ENCODE measurements at places on chromosomes 1 and 21.

DNA sequence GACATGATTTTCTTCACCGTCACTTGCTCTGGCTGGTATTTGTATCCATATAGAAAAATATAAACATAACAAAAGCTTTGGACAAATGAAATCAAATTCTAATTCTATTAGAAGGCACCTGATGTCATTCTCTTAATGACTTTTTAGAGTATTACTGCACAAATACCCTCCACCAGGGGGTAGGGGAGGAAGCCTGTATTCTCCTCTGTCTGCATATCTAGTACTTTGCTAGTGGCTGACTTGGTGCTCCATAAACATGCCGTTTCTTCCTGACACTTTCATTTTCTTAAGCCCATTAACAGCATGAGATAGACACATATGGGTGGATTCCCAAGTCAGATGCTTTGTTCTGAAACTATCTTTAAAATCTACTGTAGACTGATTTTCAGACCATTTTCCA is 20.6 kb upstream of the KCNJ15 start:
- H3K27ac ChIP-seq: no peak overlapping the region
- H3K27me3 ChIP-seq: no peaks in the 10 kb centered on the region
- no peaks in the 10 kb centered on the region for H3K36me3 ChIP-seq
- DNase-seq: no peak

DNA sequence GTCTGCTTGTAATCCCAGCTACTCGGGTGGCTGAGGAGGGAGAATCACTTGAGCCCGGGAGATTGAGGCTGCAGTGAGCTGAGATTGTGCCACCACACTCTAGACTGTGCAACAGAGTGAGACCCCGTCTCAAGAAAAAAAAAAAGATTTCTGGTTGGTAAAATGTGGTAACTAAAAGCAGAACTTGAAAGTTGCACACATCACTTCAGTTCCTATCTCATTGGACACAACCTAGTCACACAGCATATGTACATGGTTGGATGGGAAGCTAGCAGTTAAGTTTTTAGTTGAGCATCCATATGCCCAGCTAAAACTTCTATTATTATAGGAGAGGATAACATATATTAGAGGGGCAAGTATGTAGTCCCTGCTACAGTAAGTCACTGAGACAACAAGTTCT is 22.1 kb downstream of the BCAS2 start:
- no peaks in the 10 kb centered on the region for H3K27me3 ChIP-seq
- H3K27ac ChIP-seq: no peak overlapping the region
- no peak overlapping the region for H3K4me3 ChIP-seq
- DNase-seq: no peak
- H3K36me3 ChIP-seq: no peaks in the 10 kb centered on the region

DNA sequence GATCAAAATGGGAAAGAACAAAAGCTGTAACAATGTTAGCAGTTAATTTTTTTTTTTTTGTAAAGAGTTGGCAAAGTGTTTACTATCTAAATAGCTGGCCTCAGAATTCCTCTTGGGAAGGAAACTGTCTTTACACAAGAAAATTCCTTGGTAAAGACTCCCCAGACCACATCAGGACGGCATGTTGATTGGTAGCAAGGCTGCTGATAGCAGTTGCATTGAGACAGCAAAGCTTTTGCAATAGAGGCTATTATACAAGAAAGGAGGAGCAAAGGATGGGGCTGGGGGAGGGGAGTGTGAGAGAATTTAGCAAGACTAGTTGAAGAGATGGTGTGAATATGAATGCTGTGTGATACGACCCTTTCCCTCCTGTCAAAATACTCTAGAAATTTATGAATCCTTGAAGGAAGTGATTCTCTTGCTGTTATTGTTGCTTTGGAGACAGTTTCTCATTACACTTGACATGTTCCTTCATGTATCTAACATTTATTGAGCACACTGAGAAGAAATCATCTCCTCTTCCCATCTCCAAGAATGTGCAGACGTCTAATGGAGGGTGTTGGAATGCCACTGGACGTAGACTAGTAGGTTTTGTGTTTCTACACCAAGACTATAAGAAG is 355.6 kb downstream of the SIPA1L2 start:
- DNase-seq: no peak
- no peaks in the 10 kb centered on the region for H3K4me1 ChIP-seq
- H3K27ac ChIP-seq: no peak overlapping the region
- no peak overlapping the region for H3K4me3 ChIP-seq
- H3K27me3 ChIP-seq: no peaks in the 10 kb centered on the region

DNA sequence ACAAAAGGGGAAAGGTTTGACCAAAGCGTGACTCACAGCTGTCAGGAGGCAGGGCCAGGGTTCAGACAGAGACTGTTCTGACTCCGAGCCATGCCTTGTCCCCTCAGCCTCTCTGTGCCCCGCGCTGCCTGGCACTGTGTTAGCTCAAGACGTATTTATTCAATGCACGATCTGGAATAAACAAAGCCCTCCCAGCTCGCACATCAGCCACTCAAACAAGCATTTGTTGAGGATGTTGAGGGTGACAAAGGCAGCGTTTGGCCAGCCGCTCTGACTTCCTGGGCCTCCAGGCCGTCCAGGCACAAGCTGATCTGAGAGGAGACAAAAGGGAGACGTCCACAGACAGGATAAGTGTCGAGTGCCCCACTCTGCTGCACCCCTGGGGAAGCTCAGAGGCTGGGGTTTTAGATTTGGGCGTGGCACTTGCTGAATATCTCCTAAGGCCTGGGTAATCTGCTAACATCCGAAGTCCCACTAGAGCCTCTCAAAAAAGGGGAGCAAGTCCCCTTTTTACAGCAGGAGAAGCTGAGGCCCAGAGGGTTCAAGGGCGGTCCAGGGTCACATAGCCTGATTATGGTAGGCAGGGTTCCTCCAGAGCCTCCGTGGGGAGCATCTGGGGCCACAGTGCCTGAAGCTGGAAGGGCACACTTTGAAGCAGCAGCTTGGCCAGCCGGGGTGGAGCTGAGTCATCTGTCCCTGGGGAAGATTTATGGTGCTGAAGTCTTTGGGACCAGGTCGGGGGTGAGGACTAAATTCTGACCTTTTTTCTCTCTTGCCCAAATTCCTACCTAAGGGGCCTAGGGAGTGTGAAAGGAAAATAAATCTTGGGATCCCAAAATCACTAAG is 95.9 kb downstream of the SPSB1 start:
- no peaks in the 10 kb centered on the region for H3K27me3 ChIP-seq
- H3K4me3 ChIP-seq: no peak overlapping the region
- H3K27ac ChIP-seq: peak overlapping the region; percentile 45
- H3K36me3 ChIP-seq: no peaks in the 10 kb centered on the region
- H3K4me1 ChIP-seq: peaks cover 37% of the 10 kb centered on the region

GRCh38 chr1:29953961-29954360 is 717.6 kb downstream of the PTPRU start:
- H3K27me3 ChIP-seq: no peaks in the 10 kb centered on the region
- no peaks in the 10 kb centered on the region for H3K36me3 ChIP-seq
- no peak for DNase-seq
- peaks cover 4% of the 10 kb centered on the region for H3K4me1 ChIP-seq

GRCh38 chr1:109989506-109990301 is 5.1 kb downstream of the AHCYL1 start:
- no peak overlapping the region for H3K4me3 ChIP-seq
- H3K4me1 ChIP-seq: peaks cover 10% of the 10 kb centered on the region
- no peaks in the 10 kb centered on the region for H3K27me3 ChIP-seq
- DNase-seq: no peak

GRCh38 chr1:167893798-167894197 is 20.1 kb downstream of the ADCY10 start:
- H3K36me3 ChIP-seq: no peaks in the 10 kb centered on the region
- DNase-seq: no peak
- no peak overlapping the region for H3K27ac ChIP-seq
- H3K4me3 ChIP-seq: no peak overlapping the region
- no peaks in the 10 kb centered on the region for H3K27me3 ChIP-seq

DNA sequence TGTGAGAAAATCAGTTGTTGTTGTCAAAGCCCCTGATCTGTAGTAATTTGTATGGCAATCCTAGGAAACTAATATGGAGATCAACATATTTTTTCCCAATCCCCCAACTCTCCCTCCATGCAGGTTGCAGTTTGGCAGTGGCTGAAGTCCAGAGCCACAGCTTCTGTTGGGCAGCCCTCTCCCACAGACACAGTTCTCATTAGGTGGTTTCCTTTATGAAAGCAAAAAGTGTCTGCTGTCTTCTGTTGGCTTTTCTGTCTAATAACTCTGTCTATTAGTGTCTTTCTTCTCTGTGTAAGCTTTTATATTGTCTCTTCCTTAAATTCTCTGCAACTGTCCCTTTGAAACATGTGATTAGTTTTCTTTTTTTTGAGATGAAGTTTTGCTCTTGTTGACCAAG is 914.3 kb upstream of the NCAM2 start:
- H3K27ac ChIP-seq: no peak overlapping the region
- H3K4me3 ChIP-seq: no peak overlapping the region
- no peaks in the 10 kb centered on the region for H3K27me3 ChIP-seq
- no peaks in the 10 kb centered on the region for H3K4me1 ChIP-seq
- no peaks in the 10 kb centered on the region for H3K36me3 ChIP-seq

GRCh38 chr1:88799491-88799890 is 91.9 kb downstream of the GTF2B start:
- no peak overlapping the region for H3K27ac ChIP-seq
- no peak for DNase-seq
- peaks cover 5% of the 10 kb centered on the region for H3K36me3 ChIP-seq
- no peaks in the 10 kb centered on the region for H3K4me1 ChIP-seq
- no peaks in the 10 kb centered on the region for H3K27me3 ChIP-seq
- no peak overlapping the region for H3K4me3 ChIP-seq

- DNase-seq: no peak
- H3K27ac ChIP-seq: no peak overlapping the region
- peaks cover 59% of the 10 kb centered on the region for H3K36me3 ChIP-seq
- no peaks in the 10 kb centered on the region for H3K27me3 ChIP-seq
Observed at GRCh38 chr1:151056149-151056548, 3.3 kb downstream of the CDC42SE1 start.

- no peak for DNase-seq
- H3K4me3 ChIP-seq: no peak overlapping the region
- no peaks in the 10 kb centered on the region for H3K27me3 ChIP-seq
- no peak overlapping the region for H3K27ac ChIP-seq
- H3K4me1 ChIP-seq: no peaks in the 10 kb centered on the region
Observed at GRCh38 chr1:68255301-68255700, 23.0 kb upstream of the WLS start.

DNA sequence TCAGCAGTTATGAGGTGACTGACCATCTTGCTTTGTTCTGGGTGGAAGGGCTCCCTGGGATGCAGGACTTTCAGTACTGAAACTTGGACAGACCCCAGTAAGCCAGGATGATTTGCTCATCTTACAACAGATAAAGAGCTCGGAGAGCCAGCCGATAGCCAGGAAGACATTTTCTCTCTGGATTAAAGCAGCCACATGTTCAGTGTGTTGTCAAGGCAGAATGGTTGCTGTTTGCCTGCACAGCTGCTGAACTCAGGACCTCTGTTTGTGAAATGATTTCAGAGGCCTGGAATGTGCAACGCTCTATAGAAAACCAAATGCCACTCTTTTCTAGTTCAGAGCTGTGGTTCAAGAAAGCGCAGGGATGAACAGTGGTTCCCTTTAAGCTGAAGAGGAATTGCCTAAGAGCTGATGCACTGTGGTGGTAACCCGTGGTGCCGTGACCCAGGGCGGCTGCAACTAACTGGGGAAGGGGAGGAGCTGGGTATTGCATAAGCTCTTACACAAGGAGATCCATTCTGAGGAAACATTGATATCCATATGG is 40.7 kb downstream of the CASQ2 start:
- H3K27me3 ChIP-seq: no peaks in the 10 kb centered on the region
- H3K36me3 ChIP-seq: no peaks in the 10 kb centered on the region
- peaks cover 3% of the 10 kb centered on the region for H3K4me1 ChIP-seq
- H3K4me3 ChIP-seq: no peak overlapping the region

GRCh38 chr1:76759171-76759860 is 108.0 kb upstream of the ST6GALNAC5 start:
- no peak overlapping the region for H3K27ac ChIP-seq
- H3K27me3 ChIP-seq: no peaks in the 10 kb centered on the region
- no peaks in the 10 kb centered on the region for H3K4me1 ChIP-seq
- H3K36me3 ChIP-seq: no peaks in the 10 kb centered on the region

GRCh38 chr1:150150133-150151021 is 661 bp downstream of the PLEKHO1 start:
- no peaks in the 10 kb centered on the region for H3K27me3 ChIP-seq
- no peak for DNase-seq
- H3K4me3 ChIP-seq: peak overlapping the region; percentile 86
- H3K4me1 ChIP-seq: peaks cover 22% of the 10 kb centered on the region
- H3K36me3 ChIP-seq: peaks cover 31% of the 10 kb centered on the region

GRCh38 chr21:45330851-45331261 is 43.2 kb upstream of the POFUT2 start:
- no peak overlapping the region for H3K4me3 ChIP-seq
- DNase-seq: no peak
- peak overlapping the region; percentile 71 for H3K27ac ChIP-seq

- peak overlapping the region; percentile 59 for H3K4me3 ChIP-seq
- H3K27me3 ChIP-seq: no peaks in the 10 kb centered on the region
- peak; percentile 88 for DNase-seq
- peaks cover 4% of the 10 kb centered on the region for H3K36me3 ChIP-seq
Observed at GRCh38 chr1:206634365-206635079, 814 bp upstream of the DYRK3 start.

DNA sequence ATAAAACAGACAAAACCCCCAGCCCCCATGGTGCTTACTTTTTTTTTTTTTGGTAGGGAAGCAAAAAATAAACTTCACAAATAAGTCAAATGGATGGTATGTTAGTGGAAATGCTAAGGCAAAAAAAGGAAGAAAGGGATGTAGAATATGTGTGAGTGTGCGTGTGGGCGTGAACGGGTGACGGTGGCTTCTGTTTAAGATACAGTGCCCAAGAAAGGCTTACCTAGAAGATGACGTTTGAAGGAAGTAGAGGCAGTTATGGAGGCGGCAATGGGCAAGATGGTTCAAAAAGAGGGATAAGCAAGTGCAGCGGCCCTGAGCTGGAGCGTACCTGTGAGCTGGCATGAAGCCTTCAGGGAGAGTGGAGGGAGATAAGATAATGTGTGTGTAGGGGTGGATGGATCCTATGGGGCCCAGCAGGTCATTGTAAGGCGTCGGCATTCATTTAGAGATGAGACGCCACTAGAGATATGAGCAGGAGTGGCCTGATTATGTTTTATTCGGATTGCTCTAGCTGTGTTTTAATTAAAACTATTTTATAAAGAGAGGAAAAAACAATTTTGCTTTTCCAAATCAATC is 19.9 kb downstream of the LEPR start:
- no peak overlapping the region for H3K4me3 ChIP-seq
- no peaks in the 10 kb centered on the region for H3K36me3 ChIP-seq
- H3K4me1 ChIP-seq: no peaks in the 10 kb centered on the region
- no peaks in the 10 kb centered on the region for H3K27me3 ChIP-seq
- H3K27ac ChIP-seq: no peak overlapping the region
- no peak for DNase-seq

- H3K4me3 ChIP-seq: peak overlapping the region; percentile 82
- peak overlapping the region; percentile 96 for H3K27ac ChIP-seq
- DNase-seq: no peak
- H3K27me3 ChIP-seq: no peaks in the 10 kb centered on the region
Observed at GRCh38 chr1:193105821-193106177, 585 bp upstream of the GLRX2 start.

DNA sequence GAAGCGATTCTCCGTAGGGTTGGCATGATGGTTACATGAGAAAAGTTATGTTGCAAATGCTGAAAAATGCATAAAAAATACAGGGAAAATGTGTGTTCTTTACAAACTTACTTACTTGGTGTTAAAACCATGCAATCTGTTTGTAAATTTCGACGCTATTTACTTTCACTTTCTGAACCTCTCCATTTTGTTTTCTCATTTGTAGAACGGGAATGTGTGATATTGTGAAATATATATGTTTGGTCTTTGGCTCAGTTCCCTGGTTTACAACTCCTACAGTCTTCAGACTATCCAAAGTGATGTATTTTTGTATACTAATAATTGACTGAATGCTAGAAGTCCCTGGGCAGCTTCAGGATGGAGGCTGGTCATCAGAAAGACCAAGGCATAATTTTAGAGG is 982.3 kb downstream of the ADGRL2 start:
- DNase-seq: no peak
- H3K27ac ChIP-seq: no peak overlapping the region
- no peak overlapping the region for H3K4me3 ChIP-seq
- H3K4me1 ChIP-seq: no peaks in the 10 kb centered on the region
- H3K27me3 ChIP-seq: no peaks in the 10 kb centered on the region
- no peaks in the 10 kb centered on the region for H3K36me3 ChIP-seq
